Heart left ventricle (tissue), 16 donors: ENCODE measurements at places on chromosomes 13 and 19. TPM values are rescaled to one million over a fixed set of nuclear protein-coding genes. Genes with fewer than 3 reads are reported as not detected.

DNA sequence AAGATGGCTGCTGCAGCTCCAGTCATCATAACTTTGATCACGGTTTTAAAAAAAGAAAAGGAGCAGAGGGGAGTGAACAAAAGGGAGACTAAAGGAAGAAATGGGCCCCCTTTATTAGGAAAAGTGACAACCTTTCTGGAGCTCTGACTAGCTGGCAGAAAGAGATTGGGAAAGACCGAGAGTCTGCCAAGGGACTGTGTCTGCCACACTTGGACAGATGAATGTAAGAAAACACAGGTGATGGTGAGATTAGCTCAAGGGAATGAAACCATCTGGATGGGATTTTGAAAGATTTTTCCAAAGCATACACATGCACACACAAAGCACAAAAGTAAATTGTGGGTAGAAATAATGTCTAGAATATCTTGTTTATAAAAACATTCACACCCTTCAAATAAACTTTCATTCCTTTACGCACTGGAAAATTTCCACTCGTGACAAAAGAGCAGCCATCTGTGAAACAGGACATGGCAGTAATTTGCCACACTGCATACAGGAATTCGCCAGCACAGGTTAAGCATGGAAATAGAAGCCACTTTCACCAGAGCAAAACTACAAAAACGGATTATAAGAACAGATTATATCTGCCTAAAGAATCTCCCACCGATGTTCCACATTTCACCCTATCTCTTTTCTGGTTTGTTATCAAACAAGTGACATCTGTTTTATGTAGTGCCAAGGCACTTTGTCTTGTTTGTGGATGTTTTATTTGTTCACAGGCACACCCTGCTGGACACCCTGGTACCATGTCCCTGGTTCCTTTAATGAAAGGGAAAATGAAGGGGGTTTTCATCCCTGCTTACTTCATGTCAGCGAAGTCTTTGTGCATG, 819.5 kb downstream of the DIAPH3 start:
- H3K4me3 ChIP-seq: no peak overlapping the region
- peak overlapping the region; percentile 65 for H3K27ac ChIP-seq
- no peaks in the 10 kb centered on the region for H3K36me3 ChIP-seq
- H3K27me3 ChIP-seq: no peaks in the 10 kb centered on the region
- H3K4me1 ChIP-seq: peaks cover 37% of the 10 kb centered on the region

- DNase-seq: no peak
- H3K27ac ChIP-seq: no peak overlapping the region
- no peaks in the 10 kb centered on the region for H3K4me1 ChIP-seq
- no peaks in the 10 kb centered on the region for H3K27me3 ChIP-seq
Observed at GRCh38 chr19:35501684-35502083, 11.4 kb upstream of the KRTDAP start.

The PABPC3 gene
- not detected for total RNA-seq

GRCh38 chr19:19224852-19225494, 13.2 kb downstream of the NCAN start:
- H3K36me3 ChIP-seq: no peaks in the 10 kb centered on the region
- H3K4me1 ChIP-seq: peaks cover 10% of the 10 kb centered on the region
- peak overlapping the region; percentile 56 for H3K4me3 ChIP-seq
- H3K27ac ChIP-seq: no peak overlapping the region
- peak; percentile 37 for DNase-seq

- no peaks in the 10 kb centered on the region for H3K36me3 ChIP-seq
- H3K27ac ChIP-seq: peak within 1 kb of the TSS; percentile 95
- peak within 1 kb of the TSS; percentile 90 for H3K4me3 ChIP-seq
- no peaks in the 10 kb centered on the region for H3K27me3 ChIP-seq
- no peak for DNase-seq
Observed at GRCh38 chr19:46745521-46746280, at the start of gene FKRP. Gene FKRP (plus strand): TSS chr19:46746057. CDS start chr19:46755451, 9,394 bp downstream.

- H3K27me3 ChIP-seq: peaks cover 50% of the 10 kb centered on the region
- no peak overlapping the region for H3K4me3 ChIP-seq
- H3K27ac ChIP-seq: no peak overlapping the region
Observed at GRCh38 chr19:54481326-54481930, 8.3 kb upstream of the CDC42EP5 start.

DNA sequence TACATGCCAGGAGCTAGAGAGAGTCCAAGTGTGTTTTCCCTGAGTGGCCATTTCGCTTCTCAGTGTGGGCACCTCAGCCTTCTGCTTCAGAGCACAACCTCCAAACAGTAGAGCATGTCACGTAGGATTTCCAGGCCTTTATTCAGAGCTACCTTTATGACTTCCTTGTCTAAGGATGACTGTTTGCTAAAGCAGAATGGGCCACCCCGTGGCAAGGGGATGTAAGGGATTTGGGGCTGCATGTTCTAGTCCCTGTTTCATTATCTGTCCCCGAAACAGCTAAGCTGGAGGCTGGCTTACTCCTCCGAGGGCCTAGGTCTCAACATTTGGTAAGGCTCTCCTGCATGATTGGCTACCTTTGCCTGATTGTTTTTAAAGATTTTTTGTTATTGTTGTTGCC, 6.0 kb downstream of the RNASEH2B start:
- no peaks in the 10 kb centered on the region for H3K36me3 ChIP-seq
- H3K27ac ChIP-seq: peak overlapping the region; percentile 53
- H3K4me1 ChIP-seq: peaks cover 2% of the 10 kb centered on the region
- no peak overlapping the region for H3K4me3 ChIP-seq

GRCh38 chr13:47696674-47697073, 304.4 kb downstream of the SUCLA2 start:
- no peaks in the 10 kb centered on the region for H3K27me3 ChIP-seq
- no peak overlapping the region for H3K27ac ChIP-seq
- no peak overlapping the region for H3K4me3 ChIP-seq
- H3K36me3 ChIP-seq: no peaks in the 10 kb centered on the region
- no peak for DNase-seq

DNA sequence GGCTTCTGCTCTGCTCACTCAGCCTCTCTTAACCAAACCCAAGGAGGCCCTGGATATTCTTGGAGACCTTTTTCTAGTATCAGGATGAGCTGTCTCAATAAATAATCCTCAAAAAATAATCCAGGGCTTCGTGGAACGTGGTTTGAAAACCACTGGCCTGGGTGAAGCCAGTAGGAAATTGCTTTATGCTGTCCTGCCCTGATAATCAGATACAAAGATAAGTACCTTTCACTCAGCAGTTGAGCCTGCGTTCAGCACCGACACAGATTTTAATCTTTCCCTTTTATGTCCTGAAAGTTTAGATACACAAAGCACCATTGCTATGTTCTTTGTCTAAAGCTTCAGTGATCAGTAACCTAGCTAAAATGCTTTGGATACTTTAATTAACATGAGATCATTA, 460.0 kb downstream of the RFC3 start:
- no peak overlapping the region for H3K27ac ChIP-seq
- DNase-seq: no peak
- no peaks in the 10 kb centered on the region for H3K27me3 ChIP-seq
- H3K4me3 ChIP-seq: no peak overlapping the region
